Cerebellar nuclear complex (tissue), 1 donor: ENCODE measurements at places on chromosomes 16 and 17.

DNA sequence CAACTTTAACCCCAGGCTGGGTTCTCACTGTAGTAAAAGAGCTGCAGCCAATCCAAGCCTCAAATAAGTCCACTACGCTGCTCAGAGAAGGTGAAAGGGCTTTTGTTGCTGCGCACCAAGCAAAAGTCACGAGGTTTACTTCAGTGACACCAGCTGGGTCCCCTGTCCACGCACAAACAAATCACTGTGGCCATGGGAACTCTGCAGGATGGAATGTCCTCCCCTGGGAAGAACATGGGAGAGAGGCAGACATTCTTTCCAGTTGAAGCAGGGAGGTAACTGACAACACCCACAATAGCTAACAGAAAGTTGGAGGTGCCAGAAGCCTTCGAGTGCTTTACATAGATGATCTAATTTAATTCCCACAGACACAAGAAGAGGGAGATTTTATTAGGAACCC is 181.9 kb downstream of the PMP22 start:
- no peak for DNase-seq

DNA sequence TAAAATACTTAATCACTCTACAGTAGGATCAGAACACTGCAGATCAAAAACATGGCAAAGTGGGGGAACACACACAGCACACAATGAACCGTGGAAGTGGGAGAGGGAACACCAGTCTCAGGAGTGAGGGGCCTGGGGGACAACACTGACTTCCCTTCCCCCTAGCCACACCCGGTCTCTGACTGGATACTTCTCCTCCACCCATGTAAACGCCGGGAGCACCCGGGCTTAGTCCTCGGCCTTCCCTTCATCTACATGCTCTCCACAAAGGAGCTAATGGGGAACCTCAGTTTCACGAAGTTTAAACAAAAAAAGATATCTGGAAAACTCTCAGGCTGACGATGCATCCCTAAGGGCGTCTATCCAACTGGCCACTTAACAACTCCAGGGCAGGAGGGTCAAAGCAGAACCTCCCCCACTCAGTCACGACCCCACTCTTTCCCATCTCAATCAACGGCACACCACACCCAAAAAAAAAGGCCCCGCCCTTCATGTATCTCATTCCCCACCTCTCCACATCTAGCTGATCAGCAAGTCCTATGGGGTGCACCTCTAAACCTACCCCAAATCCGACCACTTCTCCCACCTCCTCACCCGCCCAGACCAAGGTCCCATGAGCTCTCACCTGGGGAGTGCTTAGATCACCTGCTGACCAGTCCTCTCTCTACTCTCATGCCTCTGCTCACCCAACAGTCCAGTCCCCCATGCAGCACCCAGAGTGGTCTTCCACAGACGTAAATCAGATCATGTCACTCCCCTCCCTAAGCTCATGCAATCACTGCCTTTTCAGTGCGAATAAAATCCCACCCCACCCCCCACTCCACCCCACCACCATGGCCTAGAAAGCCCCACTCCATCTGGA is 7.4 kb downstream of the ZDHHC7 start:
- DNase-seq, result no peak

DNA sequence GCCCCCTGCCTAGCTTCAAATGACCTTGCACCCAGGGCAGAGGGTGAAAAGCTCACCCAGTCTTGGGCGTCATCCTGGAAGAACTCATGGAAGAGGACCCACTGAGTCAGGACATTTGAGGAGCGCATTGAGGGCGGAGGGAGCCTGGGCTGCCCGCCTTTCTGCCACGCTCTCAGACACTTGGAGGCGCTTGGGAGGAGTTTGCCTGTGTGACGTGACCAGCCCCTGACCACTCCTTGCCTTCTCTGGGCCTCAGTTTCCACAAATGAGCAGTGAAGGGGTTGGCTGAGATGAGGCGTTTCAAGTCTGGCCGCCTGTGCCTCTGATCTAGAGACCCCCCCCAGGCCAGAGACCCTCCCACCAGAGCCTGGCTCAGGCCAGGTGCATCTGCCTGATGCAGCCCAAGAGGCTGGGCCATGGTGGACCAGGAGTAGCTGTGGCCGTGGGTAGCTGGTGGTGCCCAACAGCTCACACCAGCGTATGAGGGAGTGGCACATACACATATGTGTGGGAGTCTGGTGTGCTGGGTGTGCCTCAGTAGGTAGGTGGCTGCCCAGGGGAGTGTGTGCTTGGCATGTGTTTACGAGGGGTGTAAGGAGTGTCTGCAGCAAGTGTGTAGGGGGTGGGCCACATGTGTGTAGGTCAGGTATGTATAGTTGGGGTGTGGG is 80.2 kb upstream of the TOB1 start:
- DNase-seq, result no peak

GRCh38 chr16:80973991-80974390 is 32.7 kb downstream of the CMC2 start:
- no peak for DNase-seq

- no peak for DNase-seq
Observed at GRCh38 chr16:30143347-30143702, 20.3 kb upstream of the MAPK3 start.

DNA sequence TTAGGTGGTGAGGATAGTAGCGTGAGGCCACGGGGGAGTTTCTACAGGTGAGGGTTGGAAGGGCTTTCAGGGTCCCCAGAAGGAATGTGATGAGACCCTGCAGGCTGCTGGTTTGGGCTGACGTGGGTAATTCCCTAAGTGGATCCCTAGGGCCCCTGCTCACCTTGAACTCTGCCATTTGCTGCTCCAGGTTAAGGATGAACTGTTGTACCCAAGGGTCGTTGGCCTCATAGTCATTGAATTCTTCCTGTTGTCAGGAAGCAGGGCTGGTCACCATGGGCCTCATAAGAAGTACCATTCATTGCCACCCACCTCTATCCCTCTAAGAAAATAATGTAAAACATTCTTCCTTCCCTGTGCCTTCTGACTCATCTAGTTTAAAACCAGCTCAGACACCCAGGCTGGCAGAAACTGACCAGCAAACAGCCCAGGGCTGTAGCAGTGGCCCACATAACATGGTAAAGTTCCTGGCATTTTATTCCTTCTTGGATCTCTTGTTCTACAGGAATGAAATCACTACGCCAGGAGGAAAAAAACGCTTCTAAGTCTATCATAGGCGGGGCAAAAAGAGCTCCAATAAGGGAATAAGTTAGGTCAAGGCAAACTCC is 27.6 kb downstream of the FCSK start:
- DNase-seq, result no peak

GRCh38 chr17:17904166-17905035 is 67.6 kb upstream of the SREBF1 start:
- DNase-seq, result no peak

GRCh38 chr17:44924107-44924544 is 8.8 kb upstream of the GFAP start:
- DNase-seq, result no peak

GRCh38 chr17:50087246-50087911 is 7.8 kb upstream of the PDK2 start:
- DNase-seq, result no peak

- no peak for DNase-seq
Observed at GRCh38 chr16:57446531-57447185, 527 bp downstream of the CIAPIN1 start.

GRCh38 chr17:64202683-64203344 is 60.2 kb downstream of the TEX2 start:
- DNase-seq, result no peak

- DNase-seq, result no peak
Observed at GRCh38 chr16:19882186-19882585, 2.5 kb downstream of the GPRC5B start.

DNA sequence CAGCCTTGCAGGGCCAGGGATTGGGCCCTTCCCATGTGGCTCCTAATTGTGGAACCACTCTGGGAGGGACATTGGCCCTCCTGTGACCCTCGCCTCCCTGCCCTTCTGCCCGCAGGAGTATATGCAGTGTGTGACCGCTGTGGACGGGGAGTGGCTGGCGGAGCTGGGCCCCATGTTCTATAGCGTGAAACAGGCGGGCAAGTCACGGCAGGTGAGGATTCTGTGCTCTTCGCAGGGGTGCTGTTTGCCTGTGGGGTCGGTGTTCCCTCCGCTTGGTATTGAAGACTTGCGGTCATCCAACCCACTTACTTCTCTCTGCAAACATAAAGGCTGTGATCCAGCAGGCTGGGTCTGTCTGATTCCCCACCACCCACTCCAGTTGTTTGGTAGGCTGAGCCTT is 15.7 kb downstream of the DHX38 start:
- no peak for DNase-seq

DNA sequence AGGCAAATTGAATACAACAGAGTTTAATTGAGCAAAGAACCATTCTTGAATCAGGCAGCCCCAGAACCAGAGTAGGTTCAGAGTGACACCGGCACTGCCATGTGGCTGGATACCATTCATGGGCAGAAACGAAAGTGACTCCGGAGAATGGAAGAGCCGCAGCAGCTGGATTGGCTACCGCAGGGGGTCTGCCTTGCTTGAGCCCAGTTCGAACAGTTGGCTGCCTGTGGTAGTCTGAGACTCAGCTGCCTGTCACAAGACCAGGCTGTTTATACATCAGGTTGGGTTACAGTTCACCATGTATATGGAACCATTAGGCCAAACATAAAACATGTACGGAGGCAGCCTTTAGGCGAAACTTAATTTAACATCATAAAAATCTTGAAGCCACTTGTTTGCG is 205.2 kb upstream of the CHMP6 start:
- no peak for DNase-seq

GRCh38 chr16:73051961-73052360 is 4.0 kb upstream of the ZFHX3 start:
- no peak for DNase-seq

DNA sequence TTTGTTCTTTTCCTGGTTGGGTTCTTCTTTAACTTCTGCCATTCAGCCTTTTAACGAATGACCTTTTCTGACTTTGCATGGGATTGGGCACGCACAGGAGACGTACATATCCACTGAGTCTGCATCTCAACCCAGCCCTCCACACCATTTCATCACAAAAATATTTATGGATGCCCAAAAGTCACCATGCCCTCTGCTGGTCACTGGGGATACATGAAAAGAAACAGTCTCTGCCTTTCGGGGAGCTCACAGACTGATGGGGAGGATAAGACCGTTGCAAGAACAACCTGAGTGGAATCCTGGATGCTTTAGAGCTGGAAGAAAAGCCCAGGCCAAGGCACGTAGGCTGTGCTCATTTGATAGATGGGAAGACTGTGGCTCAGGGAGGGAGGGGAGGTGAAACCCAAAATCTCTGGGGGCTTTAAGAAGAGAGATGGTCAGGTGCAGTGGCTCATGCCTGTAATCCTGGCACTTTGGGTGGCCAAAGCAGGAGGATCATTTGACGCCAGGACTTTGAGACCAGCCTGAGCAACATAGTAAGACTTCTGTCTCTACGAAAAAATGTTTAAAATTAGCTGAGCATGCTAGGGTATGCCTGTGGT is 7.9 kb upstream of the MT2A start:
- DNase-seq, result peak; percentile 60
